ENCODE measurements at places on chromosomes 1 and 21. TPM values are rescaled to one million over a fixed set of nuclear protein-coding genes. Genes with fewer than 3 reads are reported as not detected.

The HSD11B1 gene
- total RNA-seq, result not detected

The C2CD4D gene
- total RNA-seq, result 1.7 TPM

GRCh38 chr1:116766616-116767469, 12.6 kb downstream of the CD2 start:
- H3K4me1 ChIP-seq, result no peaks in the 10 kb centered on the region
- DNase-seq, result no peak
- no peaks in the 10 kb centered on the region for H3K27me3 ChIP-seq
- H3K36me3 ChIP-seq, result no peaks in the 10 kb centered on the region
- no peak overlapping the region for H3K27ac ChIP-seq

GRCh38 chr1:37498872-37499617, 15.5 kb downstream of the MEAF6 start:
- DNase-seq, result peak; percentile 20
- H3K27ac ChIP-seq, result no peak overlapping the region
- no peaks in the 10 kb centered on the region for H3K27me3 ChIP-seq
- H3K36me3 ChIP-seq, result peaks cover 37% of the 10 kb centered on the region

The GIPC2 gene
- 2.1 TPM for total RNA-seq

DNA sequence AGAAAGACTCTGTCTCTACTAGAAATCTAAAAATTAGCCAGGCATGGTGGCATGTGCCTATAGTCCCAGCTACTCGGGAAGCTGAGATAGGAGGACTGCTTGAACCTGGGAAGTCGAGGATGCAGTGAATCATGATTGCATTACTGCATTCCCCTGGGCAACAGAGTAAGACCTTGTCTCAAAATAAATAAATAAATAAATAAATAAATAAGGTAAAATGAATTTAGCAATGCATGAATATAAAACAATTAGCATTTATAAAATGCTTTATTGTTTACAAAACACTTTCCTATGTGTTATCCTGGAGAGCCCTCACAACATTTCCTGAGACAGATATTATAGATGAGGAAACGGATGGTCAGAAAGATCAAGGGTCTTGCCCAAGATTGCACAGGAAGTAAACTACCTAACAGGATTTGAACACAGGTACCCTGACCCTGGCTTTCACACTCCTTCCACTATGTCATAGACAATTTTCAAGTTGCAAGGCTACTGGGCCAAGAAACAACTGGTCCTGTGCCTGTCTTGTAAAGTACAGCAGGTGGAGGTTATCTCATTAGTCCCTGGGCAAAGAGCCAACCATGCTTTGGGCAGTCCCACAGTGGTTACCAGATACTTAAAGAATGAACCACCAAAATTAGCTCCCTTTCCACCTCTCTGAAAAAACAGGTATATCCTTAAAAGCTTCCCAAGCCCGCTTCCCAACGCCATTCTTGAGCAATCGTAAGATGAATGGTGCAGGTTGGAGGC, 15.4 kb upstream of the VSIG8 start:
- DNase-seq, result no peak
- no peak overlapping the region for H3K4me3 ChIP-seq
- no peaks in the 10 kb centered on the region for H3K4me1 ChIP-seq
- no peaks in the 10 kb centered on the region for H3K36me3 ChIP-seq
- no peak overlapping the region for H3K27ac ChIP-seq

GRCh38 chr1:200518524-200518923, 102.0 kb downstream of the KIF14 start:
- no peak for DNase-seq
- H3K4me3 ChIP-seq, result no peak overlapping the region
- no peaks in the 10 kb centered on the region for H3K36me3 ChIP-seq
- peaks cover 11% of the 10 kb centered on the region for H3K4me1 ChIP-seq
- H3K27me3 ChIP-seq, result no peaks in the 10 kb centered on the region
- no peak overlapping the region for H3K27ac ChIP-seq

- DNase-seq, result peak; percentile 50
- peaks cover 58% of the 10 kb centered on the region for H3K4me1 ChIP-seq
- no peak overlapping the region for H3K4me3 ChIP-seq
- H3K27ac ChIP-seq, result peak overlapping the region; percentile 5
These were observed 77.6 kb downstream of the XCL2 start for GRCh38 chr1:168466092-168466713.

DNA sequence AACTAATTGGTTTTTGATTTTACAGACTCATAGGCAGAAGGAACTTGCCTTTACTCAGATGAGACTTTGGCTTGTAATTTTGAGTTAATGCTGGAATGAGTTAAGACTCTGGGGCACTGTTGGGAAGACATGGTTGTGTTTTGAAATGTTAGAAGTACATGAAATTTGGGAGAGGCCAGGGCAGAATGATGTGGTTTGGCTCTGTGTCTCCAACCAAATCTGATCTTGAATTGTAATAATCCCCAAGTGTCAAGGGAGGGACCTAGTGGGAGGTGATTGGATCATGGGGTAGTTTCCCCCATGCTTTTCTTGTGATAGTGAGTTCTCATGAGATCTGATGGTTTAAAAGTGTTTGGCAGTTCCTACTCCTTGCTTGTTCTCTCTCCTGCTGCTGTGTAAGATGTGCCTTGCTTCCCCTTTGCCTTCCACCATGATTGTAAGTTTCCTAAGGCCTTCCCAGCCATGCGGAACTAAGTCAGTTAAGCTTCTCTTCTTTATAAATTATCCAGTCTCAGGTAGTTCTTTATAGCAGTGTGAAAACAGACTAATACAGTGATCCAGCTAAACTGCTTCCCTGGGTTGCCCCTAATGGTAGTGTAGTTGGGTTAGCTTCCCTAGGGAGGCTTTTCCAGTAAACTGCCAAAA, 10.2 kb downstream of the CPT2 start:
- no peaks in the 10 kb centered on the region for H3K27me3 ChIP-seq
- no peaks in the 10 kb centered on the region for H3K4me1 ChIP-seq
- peaks cover 42% of the 10 kb centered on the region for H3K36me3 ChIP-seq
- no peak overlapping the region for H3K4me3 ChIP-seq

- DNase-seq, result peak; percentile 31
- H3K36me3 ChIP-seq, result no peaks in the 10 kb centered on the region
- peaks cover 69% of the 10 kb centered on the region for H3K27me3 ChIP-seq
- H3K27ac ChIP-seq, result no peak overlapping the region
These were observed 167.7 kb downstream of the ACTL8 start for GRCh38 chr1:17922833-17923232.

- H3K27ac ChIP-seq, result no peak overlapping the region
- peaks cover 17% of the 10 kb centered on the region for H3K27me3 ChIP-seq
- DNase-seq, result no peak
- no peaks in the 10 kb centered on the region for H3K4me1 ChIP-seq
- H3K36me3 ChIP-seq, result no peaks in the 10 kb centered on the region
These were observed 8.5 kb upstream of the BSND start for GRCh38 chr1:54989968-54990810.

The PKN2 gene
- total RNA-seq, result 82.8 TPM

DNA sequence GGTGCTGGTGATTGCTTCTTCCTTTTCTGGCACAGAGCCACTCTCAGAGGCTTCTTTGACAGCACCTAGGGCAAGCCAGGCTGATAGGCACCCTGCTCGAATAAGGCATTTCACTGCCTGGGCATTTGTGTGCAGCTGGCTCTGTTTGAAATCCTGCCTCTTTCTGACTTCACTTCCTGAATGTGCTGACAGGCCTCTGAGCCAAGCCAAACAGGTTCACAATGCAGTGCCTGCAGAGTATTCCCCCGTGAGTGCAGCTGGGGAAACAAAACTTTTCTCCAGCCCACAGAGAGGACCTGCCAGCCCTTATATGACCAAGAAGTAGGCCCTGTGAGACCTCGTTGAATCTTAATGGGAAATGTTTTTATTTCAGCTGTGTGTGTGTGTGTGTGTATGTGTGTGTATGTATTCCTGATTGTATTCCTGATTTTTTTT, 10.4 kb downstream of the JUN start:
- H3K4me3 ChIP-seq, result no peak overlapping the region
- H3K36me3 ChIP-seq, result no peaks in the 10 kb centered on the region
- no peaks in the 10 kb centered on the region for H3K27me3 ChIP-seq
- no peak overlapping the region for H3K27ac ChIP-seq
- H3K4me1 ChIP-seq, result peaks cover 22% of the 10 kb centered on the region

The C4BPA gene
- total RNA-seq, result 1.0 TPM

The GMEB1 gene
- total RNA-seq, result 12.7 TPM

DNA sequence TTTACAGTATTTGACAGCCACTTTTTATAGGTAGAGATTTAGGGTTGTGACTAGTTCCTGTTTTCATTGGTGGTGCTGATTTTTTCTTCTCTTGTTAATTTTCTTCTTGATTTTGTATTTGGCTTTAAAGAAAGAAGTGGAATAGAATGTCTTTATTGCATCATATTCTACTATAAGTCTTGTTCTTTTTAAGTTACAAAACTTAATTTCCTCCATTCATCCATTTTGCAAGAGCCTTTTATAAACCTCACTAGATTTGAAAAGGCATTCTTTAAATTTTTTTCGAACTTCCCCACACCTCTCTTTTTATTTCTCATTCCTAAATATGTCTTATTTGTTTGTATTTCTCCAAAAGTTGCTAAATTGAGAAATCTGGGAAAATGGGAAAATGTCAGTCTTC, 1368.6 kb upstream of the ADGRL4 start:
- H3K4me3 ChIP-seq, result no peak overlapping the region
- H3K4me1 ChIP-seq, result peaks cover 10% of the 10 kb centered on the region
- H3K27ac ChIP-seq, result no peak overlapping the region
- no peaks in the 10 kb centered on the region for H3K36me3 ChIP-seq
- no peaks in the 10 kb centered on the region for H3K27me3 ChIP-seq

The TNFRSF1B gene
- 1.3 TPM for total RNA-seq

DNA sequence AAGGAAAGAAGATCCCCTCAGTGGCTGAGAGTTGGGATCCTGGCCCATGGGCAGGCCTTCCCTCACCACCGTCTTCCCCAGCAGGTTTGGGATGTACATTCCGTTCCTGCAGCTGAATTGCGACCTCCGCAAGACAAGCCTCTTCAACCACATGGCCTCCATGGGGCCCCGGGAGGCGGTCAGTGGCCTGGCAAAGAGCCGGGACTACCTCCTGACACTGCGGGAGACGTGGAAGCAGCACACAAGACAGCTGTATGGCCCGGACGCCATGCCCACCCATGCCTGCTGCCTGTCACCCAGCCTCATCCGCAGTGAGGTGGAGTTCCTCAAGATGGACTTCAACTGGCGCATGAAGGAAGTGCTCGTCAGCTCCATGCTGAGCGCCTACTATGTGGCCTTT, 16.3 kb upstream of the KPNA6 start:
- no peak overlapping the region for H3K4me3 ChIP-seq
- no peak overlapping the region for H3K27ac ChIP-seq
- DNase-seq, result no peak

The CFHR1 gene
- not detected for total RNA-seq

DNA sequence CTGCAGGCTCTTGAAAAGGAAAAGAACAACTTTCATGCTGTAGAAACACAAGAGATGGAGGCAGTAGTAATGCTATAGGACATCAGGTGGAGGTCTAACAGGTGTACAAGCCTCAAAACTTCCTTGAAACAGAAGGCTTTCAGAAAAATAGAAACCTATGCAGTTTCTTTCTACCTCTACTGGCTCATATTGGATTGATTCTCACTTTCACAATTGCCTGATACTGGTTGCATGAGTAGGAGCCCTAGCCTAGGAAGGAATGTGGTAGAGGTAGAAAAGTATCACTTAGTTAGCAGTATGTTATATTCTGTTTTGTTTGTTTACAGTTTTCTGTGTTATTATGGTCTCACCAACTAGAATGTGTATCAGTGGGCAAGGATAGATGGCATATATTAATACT, 175.4 kb upstream of the GORAB start:
- no peaks in the 10 kb centered on the region for H3K36me3 ChIP-seq
- DNase-seq, result no peak
- H3K27ac ChIP-seq, result no peak overlapping the region
- H3K27me3 ChIP-seq, result no peaks in the 10 kb centered on the region

GRCh38 chr21:38356883-38357625, 100.3 kb downstream of the KCNJ15 start:
- no peaks in the 10 kb centered on the region for H3K36me3 ChIP-seq
- peaks cover 39% of the 10 kb centered on the region for H3K27me3 ChIP-seq
- H3K4me1 ChIP-seq, result peaks cover 4% of the 10 kb centered on the region
- no peak for DNase-seq
- H3K4me3 ChIP-seq, result no peak overlapping the region

The SNAPIN gene
- 45.0 TPM for total RNA-seq

DNA sequence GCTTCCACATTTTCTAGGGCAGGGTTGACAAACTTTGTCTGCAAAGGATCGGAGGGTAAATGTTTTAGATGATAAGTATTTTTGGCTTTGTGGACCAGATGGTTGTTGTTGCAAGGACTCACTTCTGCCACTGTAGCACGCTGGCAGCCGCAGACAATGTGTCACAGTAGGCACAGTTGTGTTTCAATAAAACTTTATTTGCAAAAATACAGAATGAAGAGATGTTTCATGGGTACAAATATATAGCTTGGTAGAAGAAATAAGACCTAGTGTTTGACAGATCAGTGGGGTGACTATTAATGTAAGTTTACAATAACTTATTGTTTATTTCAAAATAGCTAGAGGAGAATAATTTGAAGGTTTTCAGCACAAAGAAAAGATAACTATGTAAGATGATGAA, 127.8 kb downstream of the GRIK3 start:
- H3K4me3 ChIP-seq, result no peak overlapping the region
- H3K27me3 ChIP-seq, result peaks cover 91% of the 10 kb centered on the region
- H3K36me3 ChIP-seq, result no peaks in the 10 kb centered on the region
- no peak overlapping the region for H3K27ac ChIP-seq
- no peaks in the 10 kb centered on the region for H3K4me1 ChIP-seq
- no peak for DNase-seq

The GSTM1 gene
- 15.4 TPM for total RNA-seq

DNA sequence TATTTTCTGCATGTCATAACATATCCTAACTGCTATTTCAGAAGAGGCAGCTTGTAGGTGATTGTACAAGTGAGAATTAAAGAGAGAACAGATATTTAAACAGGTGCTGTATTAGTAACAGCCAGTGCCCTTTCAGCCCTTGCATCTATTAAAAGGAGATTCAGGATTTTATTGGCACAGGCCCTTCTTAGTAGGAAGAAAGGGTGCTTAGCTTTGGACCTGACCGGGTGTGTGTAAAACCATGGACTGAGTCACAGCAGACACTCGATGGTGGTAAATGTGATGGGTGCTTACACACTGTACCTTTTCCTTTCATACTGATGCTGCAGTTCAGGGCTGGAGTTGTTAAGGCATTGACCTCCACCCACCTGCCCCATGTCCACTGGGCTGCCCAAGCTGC, 12.7 kb upstream of the CD101 start:
- no peaks in the 10 kb centered on the region for H3K4me1 ChIP-seq
- H3K4me3 ChIP-seq, result no peak overlapping the region
- no peak for DNase-seq
- no peaks in the 10 kb centered on the region for H3K27me3 ChIP-seq
- no peak overlapping the region for H3K27ac ChIP-seq

DNA sequence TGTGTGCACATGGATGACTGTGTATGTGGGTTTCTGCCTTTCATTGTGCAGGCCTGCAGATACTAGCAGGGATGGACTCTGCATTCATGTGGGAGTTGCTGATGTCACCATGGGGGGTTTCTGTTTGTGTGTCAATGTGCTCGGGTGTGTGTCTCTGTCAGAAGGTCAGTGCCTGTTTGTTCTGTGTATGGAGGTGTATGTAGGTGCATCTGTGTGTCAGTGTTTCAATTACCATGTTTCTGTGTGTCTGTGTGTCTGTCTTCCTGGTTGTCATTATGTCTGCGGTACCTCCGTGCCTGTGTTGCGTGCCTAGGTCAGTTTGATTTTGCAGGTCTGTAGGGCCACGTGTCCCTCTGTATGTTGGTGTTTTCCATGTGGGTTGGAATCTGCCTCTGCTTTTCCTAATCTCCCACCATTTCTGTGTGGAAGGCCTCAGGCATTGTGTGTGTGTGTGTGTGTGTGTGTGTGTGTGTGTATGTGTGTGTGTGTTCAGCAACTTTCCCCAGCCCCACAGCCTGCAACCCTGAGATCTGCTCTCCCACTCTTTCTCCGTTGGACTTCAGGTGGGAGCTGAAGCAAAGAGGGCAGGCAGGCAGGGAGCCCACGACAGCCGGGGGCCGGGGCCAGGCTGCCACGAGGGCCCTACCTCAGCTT, 36.7 kb upstream of the WASF2 start:
- H3K4me3 ChIP-seq, result no peak overlapping the region
- H3K4me1 ChIP-seq, result peaks cover 12% of the 10 kb centered on the region
- no peak for DNase-seq
- H3K27me3 ChIP-seq, result no peaks in the 10 kb centered on the region
